ENCODE measurements at places on chromosomes 13 and 19. TPM values are rescaled to one million over a fixed set of nuclear protein-coding genes. Genes with fewer than 3 reads are reported as not detected.

- DNase-seq, result no peak
These were observed 11.2 kb downstream of the ACTN4 start for GRCh38 chr19:38658462-38659306.

DNA sequence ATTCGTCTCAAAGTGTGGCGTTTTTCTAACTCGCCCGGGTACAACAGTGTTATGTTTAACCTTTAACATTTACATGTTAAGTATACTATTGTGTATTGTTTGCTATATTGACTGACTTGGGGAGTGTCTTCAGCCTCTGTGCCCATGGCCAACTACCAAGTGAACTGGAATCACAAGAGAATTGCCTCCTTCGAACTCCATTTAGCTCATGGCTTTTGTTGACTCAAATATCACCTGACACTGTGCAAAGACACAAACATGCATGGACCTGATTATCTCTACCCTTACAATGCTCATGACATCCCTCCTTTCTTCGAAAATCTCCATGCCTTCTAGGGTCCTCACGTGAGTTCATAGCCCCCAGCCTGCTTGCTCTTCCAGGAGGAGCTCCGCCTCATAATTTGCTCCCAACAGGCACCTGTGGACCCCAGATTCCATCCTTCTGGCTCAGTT, 704 bp downstream of the ZNF814 start:
- DNase-seq, result no peak

DNA sequence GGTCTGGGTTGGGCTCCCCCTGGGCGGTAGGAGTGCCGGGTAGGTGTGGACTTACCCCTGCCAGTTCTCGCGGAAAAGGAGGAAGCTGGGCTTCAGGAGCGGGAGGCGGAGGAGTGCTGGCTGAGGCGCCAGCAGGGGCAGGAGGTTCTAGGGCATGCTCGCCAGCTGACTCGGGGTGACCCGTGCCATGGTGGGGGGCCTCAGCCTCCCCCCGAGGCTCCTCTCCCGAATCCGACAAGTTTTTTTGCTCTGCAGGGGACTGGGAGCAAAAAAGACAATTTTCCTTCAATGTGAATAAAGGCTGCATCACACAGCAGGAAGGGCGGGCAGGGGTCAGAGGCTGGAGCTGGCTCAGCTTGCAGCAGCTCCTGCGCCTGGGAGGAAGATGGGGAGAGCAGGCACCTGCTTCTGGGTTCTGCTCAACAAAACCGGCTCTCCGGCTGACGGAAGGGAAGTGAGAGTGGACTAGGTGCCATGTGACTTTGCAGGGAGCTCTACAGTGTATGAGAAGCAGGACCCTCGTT, 26.5 kb downstream of the RANBP3 start:
- no peak for DNase-seq

The PLEKHF1 gene
- total RNA-seq, result 24.3 TPM

DNA sequence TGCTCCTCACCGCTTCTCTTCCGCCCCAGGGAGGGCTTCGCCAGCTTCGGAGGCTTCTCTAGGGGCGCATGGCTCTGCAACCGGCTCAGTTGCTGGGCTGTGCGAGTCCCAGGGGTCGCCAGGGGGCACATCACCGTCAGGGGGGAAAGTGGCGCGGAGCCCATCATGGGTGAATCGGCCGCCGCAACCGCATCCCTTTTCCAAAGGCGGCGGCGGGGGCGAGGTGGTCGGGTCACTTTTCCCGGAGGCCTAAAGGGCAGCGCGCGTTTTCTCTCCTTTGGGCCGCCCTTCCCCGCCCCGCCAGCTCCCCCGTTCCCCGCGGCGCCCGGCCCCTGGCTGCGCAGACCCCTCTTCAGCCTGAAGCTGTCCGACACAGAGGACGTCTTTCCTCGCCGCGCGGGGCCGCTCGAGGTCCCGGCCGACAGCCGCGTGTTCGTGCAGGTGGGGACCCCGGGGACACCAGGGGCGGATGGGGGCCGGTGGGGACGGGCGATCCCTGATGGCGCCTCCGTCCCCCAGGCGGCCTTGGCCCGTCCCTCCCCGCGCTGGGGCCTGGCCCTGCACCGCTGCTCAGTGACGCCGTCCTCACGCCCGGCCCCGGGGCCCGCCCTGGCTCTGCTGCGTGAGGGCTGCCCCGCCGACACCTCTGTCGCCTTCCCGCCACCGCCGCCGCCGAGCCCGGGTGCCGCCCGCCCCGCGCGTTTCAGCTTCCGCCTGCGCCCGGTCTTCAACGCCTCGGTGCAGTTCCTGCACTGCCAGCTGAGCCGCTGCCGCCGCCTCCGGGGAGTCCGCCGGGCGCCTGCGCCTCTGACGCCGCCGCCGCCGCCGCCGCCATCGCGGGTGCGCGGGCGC, 1.7 kb downstream of the TGFBR3L start:
- DNase-seq, result peak; percentile 74

The ZNF835 gene
- 2.2 TPM for total RNA-seq

The CACNG6 gene
- total RNA-seq, result not detected

- no peak for DNase-seq
These were observed 28.6 kb downstream of the ZC3H4 start for GRCh38 chr19:47084879-47085439.

DNA sequence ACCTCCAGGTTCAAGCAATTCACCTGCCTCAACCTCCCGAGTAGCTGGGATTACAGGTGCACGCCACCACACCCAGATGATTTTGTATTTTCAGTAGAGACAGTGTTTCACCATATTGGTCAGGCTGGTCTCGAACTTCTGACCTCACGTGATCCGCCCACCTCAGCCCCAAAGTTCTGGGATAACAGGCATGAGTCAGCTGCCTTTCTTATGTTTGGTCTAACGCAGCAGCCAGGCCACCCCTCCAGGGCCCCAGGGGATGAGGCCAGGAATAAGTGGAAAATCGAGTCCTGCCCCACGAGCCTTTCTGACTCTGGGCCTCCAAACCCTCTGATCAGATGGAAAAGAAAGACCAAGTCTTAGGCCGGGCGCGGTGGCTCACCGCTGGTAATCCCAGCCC, 44.5 kb downstream of the CERS4 start:
- DNase-seq, result no peak

- DNase-seq, result no peak
These were observed 14.9 kb downstream of the UBL3 start for GRCh38 chr13:29835280-29836061.

The PRSS57 gene
- total RNA-seq, result not detected

- DNase-seq, result no peak
These were observed 42.1 kb upstream of the C1QTNF9 start for GRCh38 chr13:24267274-24267673.

- no peak for DNase-seq
These were observed 11.3 kb upstream of the ITM2B start for GRCh38 chr13:48221686-48222187.

DNA sequence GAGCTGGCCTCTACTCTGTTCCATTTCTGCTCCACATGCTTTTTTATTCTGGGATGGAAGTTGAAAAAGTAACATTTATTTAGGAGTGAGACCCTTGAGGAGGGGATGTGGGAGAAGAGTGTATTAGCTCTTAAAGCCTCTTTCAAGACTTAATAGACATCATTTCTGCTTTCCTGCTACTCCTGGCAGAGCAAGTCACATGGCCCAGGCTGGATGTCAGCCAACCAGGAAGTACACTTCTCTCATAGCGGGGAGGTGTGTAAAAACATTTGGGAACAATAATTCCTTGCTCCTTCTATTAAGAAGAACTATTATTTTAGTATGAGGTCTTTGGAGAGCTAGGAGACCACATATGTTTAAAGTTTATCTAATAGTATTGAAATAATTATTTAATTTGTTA, 40.6 kb upstream of the FAM216B start:
- no peak for DNase-seq

The SERPINE3 gene
- total RNA-seq, result not detected

The RXFP2 gene
- total RNA-seq, result not detected

The RNF225 gene
- 0.21 TPM for total RNA-seq

- DNase-seq, result peak; percentile 64
These were observed 792 bp upstream of the LENG8 start for GRCh38 chr19:54448040-54448773.

DNA sequence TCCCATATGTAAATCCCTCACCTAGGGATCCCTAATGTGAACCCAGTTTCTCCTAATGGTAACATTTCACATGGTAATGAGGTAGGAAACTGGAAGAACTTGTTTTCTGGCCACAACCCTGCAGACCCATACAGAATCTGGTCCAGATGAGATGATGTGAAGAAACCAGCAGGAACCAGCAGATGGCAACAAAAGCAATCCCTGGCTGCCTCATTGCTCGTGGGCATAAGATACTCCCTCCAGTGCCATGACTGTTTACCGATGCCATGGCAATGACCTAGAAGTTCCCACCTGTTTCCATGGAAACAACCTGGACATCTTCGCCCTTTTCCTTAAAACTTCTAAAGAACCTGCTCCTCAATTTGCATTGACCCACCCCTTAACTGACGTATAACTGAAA, 1.4 kb upstream of the CD209 start:
- no peak for DNase-seq

The PTH2 gene
- total RNA-seq, result not detected

The ANKRD24 gene
- 1.7 TPM for total RNA-seq

- DNase-seq, result no peak
These were observed 31.4 kb downstream of the PHF11 start for GRCh38 chr13:49527123-49527522.

The IPO5 gene
- total RNA-seq, result 214 TPM

DNA sequence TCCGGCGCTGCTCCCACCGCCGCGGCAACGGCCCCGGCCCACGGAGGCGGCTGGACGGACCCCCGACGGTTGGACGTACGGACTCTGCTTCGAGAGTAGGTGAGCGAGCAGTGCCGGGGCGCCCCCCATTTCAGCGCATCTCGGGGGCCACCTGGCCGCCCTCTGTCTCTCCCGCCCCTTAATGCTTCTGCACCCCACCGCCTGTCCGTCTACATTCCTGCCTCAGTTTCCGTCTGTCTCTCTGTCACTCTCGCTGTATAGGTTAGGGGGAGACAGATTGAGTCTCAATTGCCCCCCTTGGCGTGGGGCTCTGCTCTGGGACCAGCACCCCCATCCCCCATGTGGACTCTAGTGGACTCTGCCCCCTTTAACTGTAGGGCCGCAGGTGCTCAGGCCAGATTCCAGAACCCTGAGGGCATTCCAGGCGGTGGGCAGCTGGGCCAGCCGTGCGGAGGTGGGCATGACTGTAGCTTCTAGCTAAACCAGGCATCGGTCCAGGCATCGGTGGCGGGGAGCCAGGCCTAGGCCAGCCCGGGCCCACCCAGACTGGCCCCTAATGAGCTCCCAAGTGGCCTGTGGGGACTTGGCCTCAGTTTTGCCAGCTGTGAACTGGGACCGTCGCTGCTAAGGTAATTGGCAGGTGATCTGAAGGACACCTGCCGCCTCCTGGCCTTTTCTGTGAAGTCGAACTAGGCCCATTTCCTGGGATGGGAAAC, 373 bp downstream of the TNFAIP8L1 start:
- no peak for DNase-seq

DNA sequence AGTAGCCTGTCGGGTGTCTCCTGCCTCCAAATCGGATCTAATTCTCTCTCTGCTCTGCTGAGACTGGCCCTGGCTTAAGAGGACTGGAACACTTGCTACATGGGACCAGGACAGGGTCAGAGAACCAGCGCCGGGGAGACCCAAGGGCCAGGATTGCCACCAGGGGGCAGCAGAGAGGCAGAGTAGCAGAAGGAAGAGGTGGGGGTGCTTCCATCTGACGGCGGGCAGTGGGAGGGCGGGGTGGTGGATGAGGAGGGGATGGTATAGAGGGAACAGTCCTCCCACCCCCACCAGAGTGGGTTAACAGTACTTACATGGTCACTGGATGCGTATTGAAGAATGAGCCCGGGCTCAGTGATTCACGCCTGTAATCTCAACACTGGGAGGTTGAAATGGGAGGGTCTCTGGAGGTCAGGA, 11.9 kb downstream of the SELENOW start:
- DNase-seq, result peak; percentile 87

DNA sequence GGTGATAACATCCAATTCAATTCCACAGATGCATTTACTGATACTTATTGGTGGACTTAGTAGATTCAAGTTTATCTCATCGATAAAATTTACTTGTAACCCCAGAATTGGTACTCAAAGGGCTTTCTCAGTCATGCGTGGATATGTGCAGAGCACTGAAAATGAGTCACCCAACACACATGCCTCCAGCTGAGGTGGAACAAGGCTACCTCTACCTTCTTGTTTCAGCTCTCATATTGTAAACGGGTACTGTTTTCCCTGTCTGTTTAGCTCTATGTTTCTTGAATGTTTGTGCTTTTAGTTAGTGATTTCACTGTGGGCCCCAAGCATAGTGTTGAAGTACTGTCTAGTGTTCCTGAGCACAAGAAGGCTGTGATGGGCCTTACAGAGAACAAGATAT, 1.5 kb downstream of the LRRC63 start:
- no peak for DNase-seq

DNA sequence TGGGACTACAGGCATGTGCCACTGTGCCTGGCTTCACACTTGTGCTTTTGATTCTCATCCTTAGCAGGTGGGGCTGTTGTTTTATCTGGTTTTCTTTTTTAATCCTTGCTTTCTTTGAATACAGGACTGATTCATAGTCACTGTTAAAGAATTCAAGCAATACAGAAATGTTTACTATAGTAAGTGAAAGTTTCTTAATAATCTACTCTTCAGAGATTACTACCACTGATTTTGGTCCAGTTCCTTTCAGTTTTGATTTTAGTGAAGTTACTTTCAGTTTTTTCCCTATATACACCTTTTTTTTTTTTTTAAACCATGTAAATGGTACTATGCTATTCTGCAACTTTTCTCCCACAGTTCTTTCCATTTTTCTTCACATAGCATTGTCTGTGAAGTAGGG, 53.6 kb downstream of the GATAD2A start:
- peak; percentile 30 for DNase-seq

The MISP gene
- not detected for total RNA-seq

The FUT2 gene
- not detected for total RNA-seq

The C19orf33 gene
- total RNA-seq, result not detected

The MCEMP1 gene
- total RNA-seq, result not detected

- DNase-seq, result no peak
These were observed 139.9 kb upstream of the RFC3 start for GRCh38 chr13:33678084-33678483.

- DNase-seq, result no peak
These were observed 43.5 kb downstream of the PIN1 start for GRCh38 chr19:9878511-9879196.

The APOE gene
- 0.44 TPM for total RNA-seq

GRCh38 chr13:66200555-66200954, 1029.6 kb downstream of the PCDH9 start:
- DNase-seq, result no peak

DNA sequence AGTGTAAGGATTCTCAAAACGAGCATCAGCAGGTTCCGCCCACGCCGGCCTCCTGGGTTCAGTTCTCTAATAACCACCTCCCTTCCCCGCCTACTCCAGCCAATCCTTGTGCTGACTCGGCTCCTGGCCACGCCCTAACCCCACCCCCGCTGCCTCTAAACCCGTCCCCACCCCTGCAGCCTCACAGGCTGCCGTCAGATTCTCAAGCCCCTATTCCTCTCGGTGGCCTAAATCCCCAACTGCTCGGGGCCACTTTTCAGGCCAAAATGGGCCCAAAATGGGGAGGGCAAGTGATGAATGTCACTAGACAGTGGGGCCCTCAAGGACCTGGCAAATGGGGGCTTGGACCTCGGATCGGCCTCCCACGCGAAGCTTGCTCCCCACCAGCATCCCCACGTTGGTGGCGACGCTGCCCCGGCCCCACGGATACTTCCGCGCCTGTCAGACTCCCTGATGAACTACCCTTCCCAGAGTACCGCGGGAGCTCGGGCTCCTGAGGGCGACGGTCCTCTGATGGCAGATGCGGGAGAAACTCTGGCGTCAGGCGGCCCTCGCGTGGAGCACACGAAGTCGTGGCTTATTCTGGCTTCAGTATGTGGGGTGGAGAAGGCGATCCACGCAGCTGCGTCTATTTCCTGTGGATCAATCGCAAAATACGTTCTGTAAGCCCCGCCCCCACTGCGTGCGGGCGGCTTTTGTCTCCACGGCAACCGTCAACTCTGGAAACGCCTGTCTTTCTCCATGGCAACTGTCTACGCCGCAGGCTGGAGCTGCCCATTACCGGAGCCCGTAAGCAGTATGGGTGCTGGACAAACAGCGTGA, 24.8 kb downstream of the ZNF473 start:
- DNase-seq, result peak; percentile 87

Measured in activated CD4-positive, alpha-beta memory T cell treated with anti-CD3 and anti-CD28 coated beads for 36 hours (primary cell).